ENCODE measurements at places on chromosomes 2 and 18. TPM values are rescaled to one million over a fixed set of nuclear protein-coding genes. Genes with fewer than 3 reads are reported as not detected.

GRCh38 chr2:10514273-10514672 is 66.1 kb upstream of the ODC1 start:
- no peak for DNase-seq

- no peak for DNase-seq
Measured at GRCh38 chr2:121346859-121347258, 61.9 kb upstream of the TFCP2L1 start.

DNA sequence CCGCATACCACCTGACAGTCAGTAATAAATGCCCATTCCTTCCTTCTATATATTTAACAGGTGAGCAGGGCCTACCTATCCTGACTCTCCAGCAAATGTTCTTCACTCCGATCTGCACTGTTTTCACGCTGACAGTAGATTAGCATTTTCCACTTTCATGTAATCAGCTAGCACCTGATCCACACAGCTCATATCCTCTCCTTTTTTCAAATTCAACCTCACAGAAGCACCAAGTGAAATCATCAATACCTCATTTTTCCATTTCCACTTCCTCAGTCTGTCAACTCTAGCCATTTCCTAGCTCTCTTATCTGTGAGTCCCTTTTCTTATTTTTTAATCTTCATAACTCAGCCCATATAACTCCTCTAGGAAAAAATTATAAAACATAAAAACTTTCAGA is 402.8 kb downstream of the ZEB2 start:
- no peak for DNase-seq

DNA sequence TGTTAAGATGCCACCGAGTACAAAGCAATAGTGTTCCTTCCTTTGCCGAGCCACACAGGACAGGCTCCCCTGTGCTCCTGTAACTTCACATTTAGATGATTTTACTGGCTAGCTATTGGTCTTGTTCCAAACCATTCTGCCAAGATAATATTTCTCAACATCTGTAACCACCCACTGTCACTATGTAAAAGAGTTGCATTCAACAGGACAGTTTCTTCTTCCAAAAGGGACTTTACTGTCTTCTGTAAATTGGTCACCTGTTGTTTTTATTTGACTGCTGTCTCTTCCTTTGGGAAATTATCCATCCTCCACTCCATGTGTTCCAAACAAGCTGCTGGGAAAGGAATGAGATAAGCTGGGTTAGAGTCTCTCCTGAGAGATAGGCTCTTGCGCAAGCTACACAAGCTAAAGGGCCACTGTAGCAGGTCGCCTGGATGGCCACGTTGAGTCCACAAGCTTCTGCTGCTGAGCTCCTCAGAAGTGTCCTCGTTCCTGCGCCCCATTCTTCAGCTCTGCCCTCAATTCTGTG is 14.4 kb upstream of the BZW1 start:
- no peak for DNase-seq

GRCh38 chr18:23250893-23251656 is 115.8 kb downstream of the CABLES1 start:
- no peak for DNase-seq

- DNase-seq, result no peak
Measured at GRCh38 chr18:9055185-9055584, 47.3 kb upstream of the NDUFV2 start.

DNA sequence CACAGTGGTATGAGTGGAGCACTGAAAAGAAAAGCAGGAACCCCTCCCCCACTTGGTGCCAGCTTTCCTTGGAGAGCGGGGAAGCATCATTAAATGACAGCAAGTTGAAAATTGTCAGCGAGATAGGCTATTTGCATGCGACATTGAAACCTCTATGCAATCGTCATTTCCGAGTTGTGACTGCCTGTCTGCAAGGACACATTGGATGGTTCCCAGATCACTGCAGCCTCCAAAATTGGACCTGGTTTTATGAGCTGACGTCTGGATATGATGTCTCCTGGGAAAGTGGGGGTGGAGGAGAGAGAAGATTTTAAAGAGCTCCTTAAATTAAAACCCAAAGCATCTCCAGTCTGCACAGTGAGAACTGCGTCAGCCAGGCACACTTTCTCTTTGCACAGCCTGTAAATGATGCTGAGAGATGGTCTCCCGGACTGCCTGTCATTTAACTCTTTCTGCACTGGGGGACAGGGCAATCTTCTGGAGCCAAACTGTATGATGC is 57.8 kb upstream of the KIF5C start:
- DNase-seq, result peak; percentile 29

DNA sequence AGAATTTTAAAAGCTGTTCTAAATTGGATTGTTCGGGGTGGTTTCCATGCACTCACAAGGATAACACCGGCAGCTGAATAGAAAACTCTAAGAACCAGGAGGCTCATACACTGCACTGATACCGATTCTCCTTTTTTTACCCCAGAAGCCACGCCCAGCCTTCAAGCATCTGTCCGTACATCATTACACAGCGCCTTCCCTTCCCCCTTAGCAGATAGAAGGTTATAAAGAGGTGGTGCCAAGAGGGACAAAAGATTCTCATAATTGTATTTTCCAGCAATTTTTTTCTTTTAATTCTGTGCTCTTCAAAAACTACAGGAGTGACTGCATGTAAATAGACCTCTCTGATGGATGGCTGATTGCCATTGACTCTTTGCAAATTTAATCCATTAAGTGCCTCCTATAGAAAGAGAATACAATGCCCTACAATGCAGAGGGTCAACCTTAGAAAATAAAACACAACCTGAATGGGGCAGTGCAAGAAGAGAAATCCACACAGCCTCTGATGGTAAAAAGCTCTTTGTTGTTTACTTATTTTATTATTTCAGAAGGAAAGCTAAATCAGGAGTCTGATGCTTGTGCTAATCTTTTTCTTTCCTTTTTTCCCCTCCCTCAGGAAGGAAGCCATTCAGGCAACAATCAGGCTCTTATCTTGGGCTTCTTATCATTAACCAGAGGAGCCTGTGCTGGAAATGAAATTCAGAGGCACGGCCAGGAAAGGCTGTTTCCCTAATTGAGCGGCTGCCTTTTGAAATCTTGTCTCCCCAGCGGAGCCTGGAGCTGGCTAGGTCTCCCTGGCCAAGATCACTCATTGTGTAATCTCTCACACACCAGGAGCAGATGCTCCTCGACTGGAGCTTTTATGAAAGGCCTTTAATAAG is 198.9 kb upstream of the NABP1 start:
- no peak for DNase-seq

DNA sequence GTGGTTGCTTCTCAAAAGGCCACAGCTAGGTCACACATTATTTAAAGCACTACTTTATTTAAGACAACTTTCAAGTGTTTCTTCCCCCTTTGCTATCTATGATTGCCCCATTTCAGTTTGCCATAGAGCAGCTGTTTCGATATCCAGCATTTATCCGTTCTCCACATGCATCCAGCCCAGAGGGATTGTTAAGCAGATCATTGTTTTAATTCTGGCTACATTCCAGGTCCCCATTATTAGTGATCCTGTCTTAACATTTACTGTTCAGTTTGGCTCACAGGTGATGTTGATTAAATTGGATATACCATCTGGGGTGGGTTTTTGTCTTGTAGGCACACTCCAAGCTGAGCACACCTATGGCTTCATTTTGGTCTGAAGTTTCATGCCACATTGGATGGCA is 638.7 kb downstream of the ZEB2 start:
- no peak for DNase-seq

DNA sequence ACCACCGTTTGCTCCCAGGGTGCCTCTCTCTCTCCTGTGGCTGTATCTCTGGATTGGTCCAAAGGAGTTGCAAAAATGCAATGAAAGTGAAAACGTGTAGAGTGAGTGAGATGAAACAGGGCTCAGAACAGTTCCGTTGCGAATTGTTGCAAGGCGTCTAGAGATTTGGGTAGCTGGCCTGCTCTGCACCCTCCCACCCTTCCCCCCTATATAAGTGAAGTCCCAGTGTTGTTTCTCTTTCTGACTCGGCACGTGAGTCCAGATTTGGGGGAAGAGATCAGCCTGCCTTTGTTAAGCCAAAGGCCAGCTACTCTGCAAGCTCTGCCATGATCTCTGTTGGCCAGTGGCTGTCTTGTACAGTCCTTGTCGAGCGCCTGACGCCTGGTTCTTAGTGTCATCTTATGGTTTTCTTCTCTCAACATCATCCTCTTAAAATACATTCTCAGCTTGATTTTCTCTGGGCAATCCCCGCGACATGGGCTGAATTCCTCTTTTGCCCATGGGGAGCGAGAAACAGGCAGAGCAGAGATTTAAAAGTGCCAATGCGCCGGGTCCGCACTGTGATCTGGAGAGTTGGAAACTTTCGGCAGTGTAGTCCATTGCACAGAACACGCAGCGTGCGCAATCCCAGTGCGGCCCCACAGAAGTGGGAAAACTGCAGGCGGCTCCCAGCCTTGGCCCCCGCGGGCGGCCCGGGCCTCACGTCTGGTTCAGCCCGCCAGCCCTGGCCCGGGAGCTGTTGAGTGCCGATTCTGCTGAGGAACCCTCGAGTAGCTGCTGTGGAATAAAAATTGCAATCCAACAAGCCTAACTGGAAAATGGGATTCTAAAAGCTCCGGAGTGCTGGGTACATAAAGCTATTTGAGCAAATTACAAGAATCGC is 9.3 kb downstream of the MEIS1 start:
- DNase-seq, result no peak

GRCh38 chr2:169275696-169276444 is 86.5 kb downstream of the LRP2 start:
- no peak for DNase-seq

DNA sequence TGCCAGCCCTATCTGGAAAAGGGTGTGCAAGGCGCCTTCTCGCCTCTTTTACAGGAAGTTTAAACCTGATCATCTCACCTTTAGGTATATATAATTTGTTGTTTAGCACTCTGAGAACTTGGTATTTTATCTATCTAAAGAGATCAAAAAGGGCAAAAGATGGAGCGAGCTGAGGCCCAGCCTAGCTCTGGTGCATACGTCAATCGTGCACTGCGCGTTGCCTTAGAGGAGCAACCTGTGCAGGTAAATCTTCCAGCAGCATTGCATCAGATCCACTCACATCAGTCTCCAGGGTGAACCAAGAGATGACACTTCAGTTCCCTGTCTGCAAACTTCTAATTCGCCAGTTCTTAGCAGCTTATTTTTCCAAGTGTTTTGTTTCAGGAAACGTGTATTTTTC is 15.4 kb downstream of the BCL11A start:
- no peak for DNase-seq

DNA sequence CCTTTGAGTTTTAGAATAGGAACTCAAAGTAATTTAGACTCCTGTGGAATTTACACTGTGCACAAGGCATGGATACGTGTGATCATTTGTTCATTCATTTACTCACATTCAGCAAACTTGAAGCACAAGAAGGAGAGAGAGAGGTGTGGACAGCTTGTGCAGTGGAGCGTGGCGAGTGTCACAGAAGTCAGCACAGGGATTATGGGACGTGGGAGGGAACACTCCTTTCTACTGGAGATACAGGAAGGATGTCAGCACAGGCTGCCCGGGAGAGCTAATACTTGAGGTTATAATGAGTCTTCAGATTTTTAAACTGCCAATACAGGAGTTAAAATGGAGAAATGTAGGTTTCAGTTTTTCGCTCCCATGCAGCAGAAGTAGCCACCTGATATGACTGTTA is 7.0 kb downstream of the FAM228A start:
- no peak for DNase-seq

- no peak for DNase-seq
Measured at GRCh38 chr2:85843543-85843942, 45.2 kb downstream of the ST3GAL5 start.

DNA sequence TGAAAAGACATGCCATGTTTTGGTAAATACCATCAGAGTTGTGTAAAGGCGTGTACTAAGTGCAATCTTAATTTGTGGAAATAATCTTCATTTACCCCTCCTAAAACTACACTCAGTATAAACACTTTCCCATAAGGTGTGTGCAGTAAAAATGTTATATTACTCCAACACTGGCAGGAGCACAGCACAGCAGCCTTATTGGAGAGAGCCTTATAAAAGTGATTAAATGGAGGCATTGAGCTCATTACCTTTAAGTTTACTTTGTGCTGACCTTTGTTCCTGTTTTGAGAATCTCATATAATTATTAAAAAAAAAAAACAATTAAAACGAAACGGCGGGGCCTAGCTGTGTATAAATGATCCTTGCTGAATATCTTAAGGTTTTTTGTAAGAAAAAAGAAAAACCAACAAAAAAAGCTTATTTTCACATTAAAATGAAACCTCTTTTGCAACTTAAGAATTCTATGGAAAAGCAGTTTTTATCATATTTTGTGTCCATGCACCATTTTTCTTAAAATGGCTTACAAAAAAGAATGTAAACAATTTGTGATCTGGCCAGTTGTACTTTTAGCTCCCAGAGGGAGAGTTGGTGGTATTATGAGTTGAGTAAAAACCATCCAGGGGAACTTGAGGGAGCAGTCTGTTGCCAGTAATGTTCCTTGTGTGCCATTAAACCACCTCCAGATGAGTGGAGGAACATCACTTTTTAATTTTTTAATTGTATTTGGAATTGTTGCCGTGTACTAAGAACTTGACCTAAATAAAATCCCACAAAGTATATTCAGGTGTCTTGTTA is 103.4 kb downstream of the ABI2 start:
- no peak for DNase-seq

- DNase-seq, result no peak
Measured at GRCh38 chr18:46268671-46269070, 164.5 kb downstream of the HAUS1 start.

GRCh38 chr18:77135339-77136075 is 2.9 kb upstream of the MBP start:
- DNase-seq, result no peak

GRCh38 chr2:135745545-135745944 is 3.9 kb downstream of the UBXN4 start:
- DNase-seq, result no peak

GRCh38 chr2:215895330-215895729 is 118.0 kb downstream of the MREG start:
- no peak for DNase-seq

DNA sequence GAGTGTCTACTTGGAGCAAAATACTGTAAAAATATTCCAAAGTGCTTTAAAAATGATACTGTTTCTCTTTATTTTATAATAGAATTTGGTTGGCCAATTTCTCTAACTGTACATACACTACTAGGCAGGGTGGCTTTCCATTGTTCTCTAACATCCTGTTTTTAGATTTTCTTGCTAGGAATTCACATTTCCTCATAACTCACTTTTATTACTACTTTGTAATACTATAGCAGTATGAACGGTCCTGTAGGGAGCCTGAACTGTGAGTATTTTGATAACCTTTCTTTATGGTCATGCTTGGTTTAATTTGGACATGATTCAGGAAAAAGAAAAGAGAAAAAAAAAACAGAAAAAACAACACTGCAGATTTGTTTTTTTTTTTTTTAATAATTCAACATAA is 37.8 kb downstream of the GCG start:
- DNase-seq, result no peak

GRCh38 chr2:127498386-127498785 is 27.9 kb downstream of the IWS1 start:
- DNase-seq, result no peak

- no peak for DNase-seq
Measured at GRCh38 chr2:29420464-29420863, 305.2 kb downstream of the CLIP4 start.

- no peak for DNase-seq
Measured at GRCh38 chr18:23270986-23271680, 135.8 kb downstream of the CABLES1 start.

Gene UGT1A9
- 0.16 TPM for polyA plus RNA-seq

Gene ADAM23
- polyA plus RNA-seq, result 2.4 TPM

Gene UGT1A3
- 0.14 TPM for polyA plus RNA-seq

Gene BOLL
- not detected for polyA plus RNA-seq

Gene SERPINB5
- 5.6 TPM for polyA plus RNA-seq

Gene MC4R
- 0.08 TPM for polyA plus RNA-seq

Gene ARHGAP25
- 4.4 TPM for polyA plus RNA-seq

Gene VSNL1
- polyA plus RNA-seq, result 1.1 TPM

Gene SMC6
- polyA plus RNA-seq, result 7.6 TPM

Gene IFIH1
- polyA plus RNA-seq, result 7.9 TPM

Gene KLHL29
- polyA plus RNA-seq, result 5.7 TPM

Gene SKOR2
- not detected for polyA plus RNA-seq

Gene RAPGEF4
- polyA plus RNA-seq, result 4.3 TPM

Gene GRB14
- 0.95 TPM for polyA plus RNA-seq

Gene FKBP1B
- polyA plus RNA-seq, result 10.5 TPM

Data from urinary bladder (tissue), 4 donors.